ENCODE measurements at places on chromosomes 7 and 10.

- DNase-seq = no peak
Measured at GRCh38 chr7:3979611-3980299, 678.7 kb downstream of the SDK1 start.

- peak; percentile 38 for DNase-seq
Measured at GRCh38 chr7:139776486-139777132, 1.2 kb downstream of the HIPK2 start.

- no peak for DNase-seq
Measured at GRCh38 chr10:80485946-80486764, 32.0 kb downstream of the TSPAN14 start.

GRCh38 chr10:119222966-119223386 lies 15.6 kb downstream of the GRK5 start:
- no peak for DNase-seq

DNA sequence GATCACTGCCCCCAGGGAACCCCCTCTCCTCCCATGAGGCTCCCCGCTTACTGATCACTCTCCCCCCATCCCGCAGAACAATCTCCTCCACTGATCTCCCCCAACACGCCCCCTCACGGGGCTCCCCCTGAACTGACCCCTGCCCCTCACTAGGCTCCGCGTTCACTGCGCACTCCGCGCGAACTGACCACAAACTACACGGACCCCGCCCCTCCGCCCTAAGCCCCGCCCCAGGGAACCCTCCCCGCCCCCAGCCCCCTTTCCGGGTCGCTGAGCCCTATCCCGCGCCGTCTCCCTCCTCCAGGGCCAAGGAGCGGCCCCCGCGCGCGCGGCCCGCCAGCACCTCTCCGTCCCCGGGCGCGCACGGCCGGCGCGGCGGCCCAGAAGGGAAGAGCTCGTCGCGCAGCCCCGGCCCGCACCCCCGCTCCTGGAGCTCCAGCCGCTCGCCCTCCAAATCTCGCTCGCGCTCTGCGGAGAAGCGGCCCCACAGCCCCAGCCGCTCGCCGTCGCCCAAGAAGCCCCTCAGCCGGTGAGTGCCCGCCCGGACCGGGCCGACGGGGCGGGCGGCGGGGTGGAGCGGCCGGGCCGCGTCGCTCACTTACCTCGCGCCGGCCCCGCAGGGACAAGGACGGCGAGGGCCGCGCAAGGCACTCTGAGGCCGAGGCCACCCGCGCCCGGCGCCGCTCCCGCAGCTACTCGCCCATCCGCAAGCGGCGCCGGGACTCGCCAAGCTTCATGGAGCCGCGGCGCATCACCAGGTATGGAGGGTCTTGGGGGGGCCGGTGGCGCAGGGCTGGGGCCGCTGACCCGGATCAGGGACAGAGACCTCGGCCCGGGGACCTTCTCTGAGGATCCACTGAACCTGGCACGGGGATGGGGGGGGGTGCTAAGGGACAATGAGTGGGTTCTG lies 19.9 kb upstream of the HSPB1 start:
- DNase-seq = no peak

- DNase-seq = no peak
Measured at GRCh38 chr10:120979435-120980278, 128.5 kb downstream of the WDR11 start.

GRCh38 chr7:29793507-29793906 lies 12.8 kb upstream of the WIPF3 start:
- DNase-seq = no peak
